ENCODE measurements at places on chromosomes 7 and 10.
A peak's percentile ranks its signal among the peaks of the same experiment; 100 is the strongest.

DNA sequence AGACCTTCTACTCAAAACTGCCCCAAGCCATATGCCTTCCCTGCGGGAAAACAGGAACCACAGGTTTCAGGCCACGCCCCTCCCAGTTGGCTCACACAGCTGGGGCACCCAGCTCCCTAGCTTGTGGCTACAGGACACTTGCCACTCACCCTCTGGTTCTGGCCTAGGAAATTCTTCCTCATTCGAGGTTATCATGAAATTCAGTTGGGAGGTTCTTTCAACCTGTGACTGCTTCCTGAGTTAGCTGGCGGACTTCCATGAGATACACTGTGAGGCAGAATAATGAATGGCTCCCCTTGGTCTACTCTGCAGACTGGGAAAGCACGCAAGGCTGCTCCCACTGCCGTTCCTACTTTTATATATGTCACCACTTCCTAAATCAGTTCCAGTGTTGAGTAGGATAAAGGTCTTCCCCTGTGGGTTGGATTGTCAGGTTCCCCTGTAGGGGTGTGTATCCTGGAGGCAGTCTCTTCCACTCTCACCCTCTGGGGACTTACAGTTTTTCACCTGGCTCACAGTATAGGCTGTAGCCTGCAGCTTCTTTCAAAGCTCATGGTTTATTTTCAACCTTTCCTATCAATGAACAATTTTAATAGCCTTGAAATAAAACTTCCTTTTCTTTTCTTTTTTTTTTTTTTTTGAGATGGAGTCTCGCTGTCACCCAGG, 37.0 kb downstream of the GPR22 start:
- no peak for DNase-seq

DNA sequence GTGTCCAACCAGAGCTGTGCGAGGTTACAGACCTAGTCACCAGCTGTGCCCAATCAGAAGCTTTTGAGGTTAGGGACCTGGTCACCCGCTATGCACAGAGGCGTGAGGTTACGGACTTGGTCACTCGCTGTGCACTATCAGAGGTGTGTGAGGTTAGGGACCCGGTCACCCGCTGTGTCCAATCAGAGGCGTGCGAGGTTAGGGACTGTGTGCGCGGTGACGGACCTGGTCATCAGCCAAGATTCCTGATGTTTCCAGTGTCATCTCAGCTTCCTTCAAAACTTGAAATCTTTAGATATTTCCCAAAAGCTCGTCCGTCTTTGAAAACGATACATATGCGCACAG, 182.1 kb downstream of the DIP2C start:
- no peak for DNase-seq

DNA sequence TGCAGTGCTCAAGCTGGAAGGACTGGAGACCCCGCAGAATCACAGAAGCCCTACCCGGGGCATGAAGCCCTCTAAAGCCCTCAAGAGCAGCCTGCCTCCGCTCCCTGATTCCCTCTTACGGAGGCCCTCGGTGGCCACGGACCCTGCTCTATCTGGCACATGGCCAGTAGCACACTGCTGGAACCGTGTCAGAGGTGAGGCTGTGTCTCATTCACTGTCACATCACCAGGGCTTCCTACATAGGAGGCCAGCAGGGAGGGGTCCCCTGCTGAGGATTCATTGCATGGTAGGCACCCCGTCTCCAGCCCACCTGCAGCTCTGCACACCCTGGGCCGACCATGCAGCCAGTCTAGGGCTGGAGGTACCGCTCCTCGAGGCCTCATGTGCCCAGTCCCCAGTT, 259.2 kb downstream of the TNS3 start:
- DNase-seq: no peak

GRCh38 chr7:142669074-142669654, 80.1 kb upstream of the PRSS1 start:
- DNase-seq: no peak

DNA sequence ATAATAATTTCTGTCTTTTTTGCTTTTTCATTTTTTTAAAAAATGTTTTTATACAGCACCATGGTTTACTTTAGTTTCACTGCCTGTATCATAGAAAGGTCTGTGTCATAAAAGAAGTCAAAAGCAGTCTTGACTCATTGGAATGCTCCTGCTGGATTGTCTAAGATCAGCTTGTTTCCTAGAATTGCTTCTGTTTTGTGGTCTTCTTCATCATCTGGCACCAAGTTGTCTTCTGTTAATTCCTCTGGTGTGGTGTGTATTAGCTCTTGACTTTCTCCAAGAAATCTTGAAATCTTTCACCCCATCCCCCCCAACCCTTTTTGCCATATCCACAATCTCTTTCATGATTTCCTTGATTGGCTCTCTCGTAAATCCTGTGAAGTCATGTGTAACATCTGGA, 250.3 kb upstream of the CXCL12 start:
- no peak for DNase-seq

DNA sequence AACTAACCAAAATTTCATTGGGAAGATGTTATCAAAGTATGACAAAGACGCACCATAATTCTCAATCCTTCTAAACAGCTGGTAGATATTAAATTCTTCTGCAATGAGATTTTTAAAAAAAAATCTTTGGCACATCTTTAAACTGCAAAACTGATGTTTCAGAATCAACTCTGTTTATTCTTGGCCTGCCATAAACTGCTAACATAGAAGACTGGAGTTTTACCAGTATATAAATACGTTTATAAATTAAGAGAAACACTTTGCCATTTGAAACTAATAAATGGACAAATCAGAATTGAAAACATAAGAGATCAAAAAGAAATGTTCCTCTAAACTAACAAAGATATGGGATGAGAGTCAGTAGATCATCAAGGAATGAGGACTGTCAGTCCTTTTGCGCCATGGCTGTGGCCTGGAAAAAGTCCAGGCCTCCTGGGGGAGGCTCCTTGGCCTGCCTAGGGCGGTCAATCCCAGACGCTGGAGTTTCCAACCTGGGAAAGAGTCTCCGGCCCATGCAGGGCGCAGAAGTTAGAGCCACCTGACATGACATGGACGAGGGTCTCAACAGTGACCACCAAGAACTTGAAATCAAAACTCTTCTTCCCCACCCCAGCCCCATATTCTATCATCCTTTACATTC, 34.2 kb upstream of the NEBL start:
- no peak for DNase-seq

GRCh38 chr10:97612386-97612785, 20.9 kb downstream of the MORN4 start:
- no peak for DNase-seq

- no peak for DNase-seq
Observed at GRCh38 chr7:76133839-76134238, 67.9 kb upstream of the SRRM3 start.

DNA sequence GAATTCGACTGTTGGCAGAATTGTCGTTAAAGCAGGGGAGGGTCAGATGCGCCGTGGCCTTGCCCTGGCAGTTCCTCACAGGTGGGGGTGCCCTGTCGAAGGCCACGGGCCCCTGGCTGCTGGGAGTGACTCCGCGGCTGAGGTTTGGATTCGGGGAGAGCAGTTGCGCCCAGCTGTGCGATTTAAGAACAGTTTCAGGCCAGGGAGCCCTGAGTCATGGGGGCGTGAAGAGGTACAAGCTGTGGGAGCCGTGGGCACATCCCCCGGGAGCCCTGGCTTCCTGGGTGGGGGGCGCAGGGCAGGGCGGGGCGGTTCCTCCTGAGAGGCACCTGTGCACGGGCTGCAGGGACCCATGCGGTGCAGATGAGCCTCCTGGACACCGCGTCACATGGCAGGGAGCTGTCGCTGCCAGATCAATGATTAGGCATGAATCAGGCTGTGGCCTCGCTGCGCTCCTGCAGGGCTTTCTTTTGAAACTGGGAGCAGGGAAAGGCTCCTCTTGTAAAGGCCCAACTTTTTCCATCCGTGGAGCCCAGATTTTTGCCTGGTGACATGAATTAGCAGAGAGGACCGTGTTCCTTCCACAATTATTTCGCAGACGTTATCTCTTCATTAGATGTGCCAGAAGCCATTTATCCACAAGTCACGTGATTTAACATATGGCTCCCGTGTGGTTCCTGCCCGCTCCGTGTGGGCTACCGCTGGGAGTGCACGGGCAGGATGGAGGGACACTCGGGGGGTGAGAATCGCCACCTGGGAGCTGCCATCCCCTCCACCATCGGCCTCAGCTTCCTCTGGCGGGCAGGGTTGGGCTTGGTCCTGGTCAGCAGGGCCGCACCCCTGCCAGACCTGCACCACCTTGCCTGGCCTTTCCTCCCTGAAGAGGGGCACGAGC, 918 bp downstream of the PWWP2B start:
- DNase-seq: peak; percentile 73

DNA sequence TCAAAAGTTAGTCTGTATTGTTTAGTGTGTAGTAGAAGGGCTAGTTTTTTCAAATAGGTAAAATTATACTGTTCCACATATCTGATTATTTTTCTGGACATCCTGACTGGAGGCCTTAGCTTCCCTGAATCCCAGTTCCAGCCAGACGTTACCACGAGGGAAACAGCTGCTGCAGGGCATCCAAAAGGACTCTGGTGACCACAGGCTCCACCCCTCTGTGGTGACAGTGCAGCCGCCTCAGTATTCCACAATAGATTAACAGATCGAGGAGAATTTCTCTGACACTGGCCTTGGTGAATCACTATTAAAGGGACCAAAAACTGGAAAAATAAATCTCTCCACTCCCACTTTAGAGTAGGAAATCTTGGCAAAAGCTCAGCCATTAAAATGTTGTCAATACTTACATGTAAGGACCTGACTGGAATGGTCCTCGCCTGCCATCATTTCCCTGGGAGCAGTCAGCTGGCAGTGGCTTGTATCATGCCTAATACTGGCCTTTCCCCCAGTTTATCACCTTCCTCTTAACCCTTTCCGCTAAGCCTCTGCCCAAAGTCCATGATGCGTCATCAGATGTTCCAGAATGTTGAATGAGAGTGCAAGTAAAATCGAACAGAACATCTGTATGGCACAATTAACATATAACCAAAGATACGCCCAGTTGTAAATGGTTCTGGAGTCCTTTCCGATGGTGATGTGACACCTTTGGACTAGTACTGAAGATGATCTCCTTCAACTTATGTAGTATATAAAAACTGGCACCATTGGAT, 31.6 kb downstream of the ENO4 start:
- DNase-seq: no peak

DNA sequence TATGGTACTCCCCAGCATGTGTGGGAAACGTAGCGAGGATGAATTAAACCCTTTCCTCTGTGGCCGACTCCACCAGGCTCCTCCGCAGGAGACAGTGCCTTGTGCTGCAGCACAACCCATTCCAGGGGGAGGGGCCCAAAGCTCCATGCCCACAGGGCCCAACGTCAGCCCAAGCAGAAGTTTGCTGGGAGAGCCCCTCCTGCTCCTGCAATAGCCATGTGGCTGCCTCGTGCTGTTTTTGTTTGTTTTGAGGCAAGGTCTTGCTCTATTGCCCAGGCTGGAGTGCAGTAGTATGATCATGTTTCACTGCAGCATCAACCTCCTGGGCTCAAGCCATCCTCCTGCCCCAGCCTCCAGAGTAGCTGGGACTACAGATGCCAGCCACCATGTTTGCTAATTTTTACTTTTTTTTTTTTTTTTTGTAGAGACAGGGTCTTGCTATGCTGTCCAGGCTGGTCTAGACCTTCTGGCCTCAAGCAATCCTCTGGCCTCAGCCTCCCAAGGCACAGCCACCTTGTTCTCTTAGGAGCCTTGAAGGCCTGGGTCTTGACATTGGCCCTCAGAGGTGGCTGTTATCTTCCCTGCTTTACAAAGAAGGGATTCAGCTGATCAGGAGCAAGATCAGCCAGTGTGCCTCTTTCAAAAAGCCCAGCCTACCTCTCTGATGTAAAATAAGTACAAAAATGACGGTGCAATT, 102.8 kb downstream of the DYNC2I1 start:
- peak; percentile 10 for DNase-seq

- no peak for DNase-seq
Observed at GRCh38 chr7:134729895-134730294, 49.5 kb upstream of the CALD1 start.

GRCh38 chr10:127434006-127434405, 115.1 kb upstream of the NPS start:
- DNase-seq: no peak

DNA sequence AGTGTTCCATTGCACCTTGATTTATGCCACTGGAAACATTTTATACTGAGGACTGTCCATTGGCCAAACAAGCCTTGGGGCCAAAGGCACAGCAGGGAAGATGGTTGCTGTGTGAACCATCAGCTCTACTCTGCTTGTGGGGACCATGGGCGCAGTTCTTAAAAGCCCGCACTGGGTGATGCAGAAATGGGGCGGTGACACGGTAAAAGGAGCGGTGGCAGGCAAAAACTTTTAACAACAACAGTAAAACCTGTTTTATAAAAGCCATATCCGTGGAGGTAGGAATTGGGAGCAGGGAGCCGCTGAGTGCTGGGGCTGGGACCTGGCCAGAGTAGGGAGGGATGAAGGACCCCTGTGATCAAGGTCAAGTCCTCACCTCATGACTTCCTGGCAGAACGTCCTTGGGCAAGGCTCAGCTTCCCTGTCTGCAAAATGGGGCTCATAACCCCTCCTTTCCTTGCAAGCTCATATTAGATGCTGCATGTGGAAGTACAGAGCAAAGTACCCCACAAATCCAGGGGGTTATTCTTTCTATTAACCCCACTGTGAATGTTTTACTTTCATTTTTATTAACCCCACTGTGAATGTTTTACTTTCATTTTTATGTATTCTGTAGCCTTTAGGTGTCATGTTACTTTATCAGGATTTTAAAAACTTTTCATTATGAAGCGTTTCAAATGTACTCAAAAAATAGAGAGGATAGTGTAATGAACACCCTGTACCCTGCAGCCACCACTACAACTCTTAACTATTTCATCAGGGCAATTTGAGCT, 78.3 kb downstream of the GRK5 start:
- no peak for DNase-seq

- no peak for DNase-seq
Observed at GRCh38 chr7:75611557-75612178, 119.5 kb downstream of the SPDYE5 start.

- DNase-seq: no peak
Observed at GRCh38 chr10:131222986-131223385, 88.5 kb downstream of the TCERG1L start.

- DNase-seq: no peak
Observed at GRCh38 chr10:12344375-12345110, 4.8 kb upstream of the CAMK1D start.

GRCh38 chr7:68700414-68700813, 897.9 kb upstream of the AUTS2 start:
- no peak for DNase-seq

DNA sequence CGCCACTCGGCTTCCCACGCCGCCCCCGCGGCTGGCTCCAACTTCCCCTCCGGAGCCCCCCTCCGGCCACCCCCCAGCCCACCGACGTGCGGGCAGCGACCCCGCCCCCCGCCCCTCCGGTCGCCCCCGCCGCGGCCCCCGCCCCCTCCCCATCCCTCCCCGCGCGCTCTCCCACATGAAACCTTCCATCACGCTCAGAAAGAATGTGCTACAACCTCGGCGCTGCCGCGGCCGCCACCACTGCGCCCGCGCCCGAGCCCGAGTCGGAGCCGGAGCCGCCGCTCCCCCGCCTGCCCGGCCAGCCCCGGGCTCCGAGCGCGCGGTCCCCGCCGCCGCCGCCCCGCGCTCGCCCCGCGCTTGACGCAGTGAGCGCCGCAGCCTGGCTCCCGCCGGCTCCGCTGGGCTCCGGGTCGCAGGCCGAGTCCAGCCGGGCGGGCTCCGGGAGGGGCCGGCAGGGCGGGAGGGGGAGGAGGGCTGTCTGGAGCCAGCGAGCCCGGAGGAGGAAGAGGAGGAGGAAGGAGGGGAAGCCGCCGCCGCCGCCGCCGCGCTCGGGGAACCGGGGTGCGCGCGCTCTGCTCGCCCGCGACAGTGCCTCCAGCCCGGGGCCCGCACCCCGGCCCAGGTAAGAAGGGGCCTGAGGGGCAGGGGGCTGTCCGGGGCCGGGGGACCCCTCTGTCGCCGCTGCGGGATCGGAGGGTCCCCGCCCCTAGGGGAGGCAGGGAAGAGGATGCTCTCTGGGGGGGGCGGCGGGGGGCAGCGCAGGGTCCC, 4.3 kb upstream of the ELFN1 start:
- DNase-seq: peak; percentile 58

All from activated CD8-positive, alpha-beta memory T cell treated with anti-CD3 and anti-CD28 coated beads, Interleukin-2, amount 50 U/mL, for 48 hours (primary cell).